ENCODE measurements at places on chromosomes 1 and 21. TPM values are rescaled to one million over a fixed set of nuclear protein-coding genes. Genes with fewer than 3 reads are reported as not detected.

DNA sequence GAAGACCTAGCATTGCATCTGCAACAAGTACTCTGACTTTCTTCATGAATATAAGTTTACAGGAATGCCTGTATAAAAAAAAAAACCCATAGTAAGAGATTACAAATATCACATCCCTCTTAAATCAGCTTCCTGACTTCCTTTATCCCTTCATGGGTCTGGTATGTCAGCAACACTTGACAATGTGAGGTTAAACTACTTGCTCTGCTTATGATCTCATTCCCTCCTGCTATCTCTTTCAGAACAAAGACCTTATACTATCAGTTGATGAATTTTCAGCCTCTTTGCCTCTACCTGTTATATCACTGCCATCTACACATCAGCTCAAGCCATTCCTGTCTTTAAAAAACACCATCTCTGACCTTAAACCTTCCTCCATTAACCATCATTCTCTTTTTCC lies 130.9 kb upstream of the SAMSN1 start:
- H3K4me1 ChIP-seq = peaks cover 14% of the 10 kb centered on the region
- no peaks in the 10 kb centered on the region for H3K36me3 ChIP-seq
- H3K4me3 ChIP-seq = no peak overlapping the region
- DNase-seq = no peak
- no peaks in the 10 kb centered on the region for H3K27me3 ChIP-seq

DNA sequence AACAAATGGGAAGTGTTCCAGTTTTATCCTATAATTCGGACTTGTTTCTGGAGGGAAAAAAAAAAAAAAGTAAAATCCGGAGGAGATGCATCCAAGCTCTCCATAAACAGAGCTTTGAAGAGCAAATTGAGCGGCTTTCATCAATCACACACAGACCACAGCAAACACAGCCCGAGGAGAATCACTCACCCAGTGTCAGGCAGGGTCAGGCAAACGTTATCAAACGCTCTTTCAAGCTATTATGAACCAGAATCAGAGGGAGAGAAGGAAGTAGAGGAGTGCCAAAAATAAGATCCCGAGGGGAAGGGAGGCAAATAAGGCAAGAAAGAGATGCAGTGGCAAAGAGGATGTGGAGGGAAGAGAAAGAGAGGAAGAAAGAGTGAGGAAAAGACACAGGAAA lies 188.3 kb upstream of the CAMK1G start:
- DNase-seq = no peak
- peaks cover 3% of the 10 kb centered on the region for H3K4me1 ChIP-seq
- peaks cover 5% of the 10 kb centered on the region for H3K27me3 ChIP-seq
- no peak overlapping the region for H3K27ac ChIP-seq

The C1orf94 gene
- total RNA-seq = not detected

DNA sequence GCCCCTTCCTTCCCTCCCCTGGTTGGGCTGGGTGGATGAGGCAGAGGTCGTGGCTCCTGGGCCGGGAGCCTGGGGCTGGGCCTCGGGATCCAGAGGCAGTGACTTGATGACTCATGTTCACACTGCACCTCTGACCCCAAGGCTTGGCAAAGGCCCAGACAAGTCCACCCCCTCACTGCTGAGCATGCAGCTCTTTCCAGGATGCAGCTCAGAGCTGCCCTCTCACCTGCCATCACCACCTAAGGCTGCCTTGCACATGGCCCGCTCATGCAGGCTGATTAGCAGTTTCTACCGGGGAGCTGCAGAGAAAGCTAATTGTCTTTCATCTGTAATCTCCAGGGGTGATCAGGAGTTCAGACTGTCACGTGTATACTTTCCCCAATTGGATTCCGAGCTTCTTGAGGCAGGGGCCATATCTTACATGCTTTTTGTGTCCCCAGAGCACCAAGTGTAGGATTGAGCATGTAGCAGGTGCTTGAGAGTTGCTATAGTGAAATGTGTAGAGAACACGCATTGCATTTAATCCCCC lies 62.1 kb downstream of the LRRN2 start:
- no peaks in the 10 kb centered on the region for H3K27me3 ChIP-seq
- no peak for DNase-seq
- no peak overlapping the region for H3K4me3 ChIP-seq
- no peaks in the 10 kb centered on the region for H3K4me1 ChIP-seq
- no peak overlapping the region for H3K27ac ChIP-seq

DNA sequence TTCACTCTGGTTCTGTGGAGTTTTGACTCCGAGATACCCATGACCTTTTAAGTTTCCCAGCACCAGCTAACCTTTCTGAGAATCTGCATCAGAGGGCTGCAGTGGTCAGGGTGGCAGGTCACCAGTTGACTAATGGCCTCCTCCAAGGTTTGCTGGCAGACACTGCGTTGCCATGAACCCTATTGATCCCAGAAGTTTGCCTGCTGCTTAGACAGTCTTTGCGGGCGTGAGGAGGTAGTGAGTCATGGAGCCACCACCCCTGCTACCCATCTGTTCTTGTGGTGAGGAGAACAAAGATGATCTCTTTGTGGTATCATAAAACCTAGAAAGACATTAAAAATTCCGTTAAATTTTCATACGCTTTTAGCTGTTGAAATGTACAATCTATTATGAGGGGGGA lies 180.4 kb downstream of the FGGY start:
- H3K4me1 ChIP-seq = no peaks in the 10 kb centered on the region
- H3K27ac ChIP-seq = no peak overlapping the region
- H3K4me3 ChIP-seq = no peak overlapping the region
- no peaks in the 10 kb centered on the region for H3K36me3 ChIP-seq
- no peak for DNase-seq
- H3K27me3 ChIP-seq = no peaks in the 10 kb centered on the region

The MNDA gene
- 84.3 TPM for total RNA-seq

The ABCG1 gene
- total RNA-seq = 74.9 TPM

DNA sequence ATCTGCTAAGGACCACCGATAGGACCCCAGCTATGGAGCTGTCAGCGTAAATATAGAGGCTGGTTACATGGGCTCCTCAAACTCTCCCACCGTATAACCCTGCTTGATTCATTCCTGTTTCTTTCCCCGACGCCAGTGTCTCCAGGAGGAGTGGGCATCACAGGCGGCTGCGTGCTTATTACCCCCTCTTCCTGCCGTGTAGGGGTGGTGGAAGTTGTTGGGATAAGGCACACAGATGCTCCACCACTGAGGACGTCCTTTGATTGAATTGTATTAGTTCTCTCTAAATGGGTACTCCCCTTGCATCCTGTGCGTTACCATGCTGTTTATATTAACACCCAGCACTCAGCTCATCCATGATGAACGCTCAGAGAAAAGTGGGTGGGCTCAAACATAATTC lies 104.6 kb downstream of the ZBTB18 start:
- H3K27me3 ChIP-seq = no peaks in the 10 kb centered on the region
- no peak overlapping the region for H3K4me3 ChIP-seq
- DNase-seq = no peak
- peaks cover 2% of the 10 kb centered on the region for H3K4me1 ChIP-seq
- no peak overlapping the region for H3K27ac ChIP-seq
- no peaks in the 10 kb centered on the region for H3K36me3 ChIP-seq

The RXFP4 gene
- not detected for total RNA-seq

GRCh38 chr21:32083197-32083596 lies 195.7 kb downstream of the MIS18A start:
- no peaks in the 10 kb centered on the region for H3K36me3 ChIP-seq
- no peak overlapping the region for H3K4me3 ChIP-seq

The SPATA1 gene
- 2.5 TPM for total RNA-seq

DNA sequence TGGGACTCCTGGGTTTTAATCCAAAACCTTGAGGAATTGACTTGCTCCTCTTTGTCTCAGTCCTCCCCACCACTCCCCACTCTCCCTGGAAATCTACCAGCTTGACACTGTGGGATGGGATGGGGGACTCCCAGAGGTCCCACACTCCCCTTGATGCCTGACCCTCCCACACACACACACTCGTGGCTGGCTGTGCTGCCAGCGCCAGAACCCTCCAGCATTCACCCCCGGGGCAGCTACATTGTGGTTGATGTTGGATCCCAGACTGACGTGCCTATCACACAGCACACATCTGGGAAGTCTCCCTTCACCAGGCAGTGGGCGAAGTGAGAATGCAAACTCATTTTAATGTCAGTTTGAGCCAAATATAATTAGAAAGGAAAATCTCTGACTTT lies 10.0 kb downstream of the KIRREL1 start:
- no peak overlapping the region for H3K4me3 ChIP-seq
- H3K4me1 ChIP-seq = peaks cover 56% of the 10 kb centered on the region
- H3K27ac ChIP-seq = no peak overlapping the region

GRCh38 chr1:169692756-169693460 lies 18.5 kb downstream of the SELL start:
- no peak overlapping the region for H3K27ac ChIP-seq
- H3K4me1 ChIP-seq = peaks cover 18% of the 10 kb centered on the region
- H3K36me3 ChIP-seq = no peaks in the 10 kb centered on the region
- H3K4me3 ChIP-seq = no peak overlapping the region
- H3K27me3 ChIP-seq = no peaks in the 10 kb centered on the region
- DNase-seq = no peak

The GPR3 gene
- total RNA-seq = 0.18 TPM

The GBP7 gene
- total RNA-seq = not detected

The GLIS1 gene
- total RNA-seq = not detected

DNA sequence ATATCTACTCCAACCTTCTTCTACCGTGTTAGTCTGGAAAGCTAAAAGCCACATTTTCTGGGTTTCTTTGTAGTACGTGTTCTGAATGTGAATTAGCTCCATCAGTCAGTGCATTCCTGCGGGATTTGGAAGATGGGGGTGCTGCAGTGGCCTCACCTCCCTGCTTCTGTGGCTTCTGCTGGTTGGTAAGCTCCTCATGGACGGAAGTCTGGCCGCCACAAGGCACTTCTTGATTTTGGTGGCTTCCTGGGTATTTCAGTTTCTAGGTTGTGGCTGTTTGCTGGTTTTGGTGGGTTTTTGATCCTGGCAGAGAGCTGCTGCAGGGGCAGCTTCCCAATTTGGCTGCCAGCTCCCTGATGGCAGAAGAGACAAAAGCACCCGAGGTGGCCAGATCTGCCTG lies 20.9 kb upstream of the TACSTD2 start:
- H3K4me3 ChIP-seq = no peak overlapping the region
- no peaks in the 10 kb centered on the region for H3K27me3 ChIP-seq
- H3K36me3 ChIP-seq = no peaks in the 10 kb centered on the region

- H3K27ac ChIP-seq = peak overlapping the region; percentile 98
- peaks cover 46% of the 10 kb centered on the region for H3K4me1 ChIP-seq
- H3K27me3 ChIP-seq = no peaks in the 10 kb centered on the region
- peak overlapping the region; percentile 96 for H3K4me3 ChIP-seq
- H3K36me3 ChIP-seq = peaks cover 8% of the 10 kb centered on the region
Measured at GRCh38 chr1:19250629-19251304, 557 bp downstream of the EMC1 start.

The ZYG11A gene
- total RNA-seq = not detected

The WNT4 gene
- total RNA-seq = 3.8 TPM

The CR1L gene
- total RNA-seq = 1.3 TPM

DNA sequence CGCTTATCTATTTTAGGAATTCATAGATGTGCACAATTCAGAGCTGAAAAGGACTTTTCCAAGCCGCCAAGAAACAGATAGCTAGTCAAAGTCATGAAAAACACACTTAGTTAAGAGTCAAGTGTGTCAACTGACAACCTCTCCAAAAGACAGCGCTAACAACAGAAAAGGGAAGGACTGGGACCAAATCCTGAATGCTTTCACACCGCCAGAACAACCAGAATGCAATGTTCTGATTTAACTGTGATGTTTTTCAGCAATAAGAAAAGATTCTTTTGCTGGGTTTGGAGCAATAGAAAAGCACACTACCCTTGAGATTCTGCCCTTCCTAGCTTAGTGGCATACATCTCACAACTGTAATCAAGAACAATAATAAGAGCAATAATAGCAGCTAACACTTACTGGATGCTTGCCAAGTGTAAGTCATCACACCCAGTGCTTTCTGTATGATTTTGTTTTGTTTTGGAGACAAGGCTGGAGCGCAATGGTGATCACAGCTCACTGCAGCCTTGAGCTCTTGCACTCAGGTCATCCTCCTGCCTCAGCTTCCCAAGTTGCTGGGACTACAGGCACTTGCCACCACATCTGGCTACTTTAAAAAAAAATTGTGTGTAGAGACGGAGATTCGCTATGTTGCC lies 33.9 kb upstream of the SDC3 start:
- H3K27me3 ChIP-seq = no peaks in the 10 kb centered on the region
- H3K4me1 ChIP-seq = no peaks in the 10 kb centered on the region
- H3K36me3 ChIP-seq = peaks cover 99% of the 10 kb centered on the region
- no peak for DNase-seq

GRCh38 chr1:27145934-27146354 lies 9.0 kb downstream of the SLC9A1 start:
- H3K4me1 ChIP-seq = peaks cover 80% of the 10 kb centered on the region
- H3K36me3 ChIP-seq = peaks cover 6% of the 10 kb centered on the region
- H3K27ac ChIP-seq = peak overlapping the region; percentile 56
- no peak overlapping the region for H3K4me3 ChIP-seq

DNA sequence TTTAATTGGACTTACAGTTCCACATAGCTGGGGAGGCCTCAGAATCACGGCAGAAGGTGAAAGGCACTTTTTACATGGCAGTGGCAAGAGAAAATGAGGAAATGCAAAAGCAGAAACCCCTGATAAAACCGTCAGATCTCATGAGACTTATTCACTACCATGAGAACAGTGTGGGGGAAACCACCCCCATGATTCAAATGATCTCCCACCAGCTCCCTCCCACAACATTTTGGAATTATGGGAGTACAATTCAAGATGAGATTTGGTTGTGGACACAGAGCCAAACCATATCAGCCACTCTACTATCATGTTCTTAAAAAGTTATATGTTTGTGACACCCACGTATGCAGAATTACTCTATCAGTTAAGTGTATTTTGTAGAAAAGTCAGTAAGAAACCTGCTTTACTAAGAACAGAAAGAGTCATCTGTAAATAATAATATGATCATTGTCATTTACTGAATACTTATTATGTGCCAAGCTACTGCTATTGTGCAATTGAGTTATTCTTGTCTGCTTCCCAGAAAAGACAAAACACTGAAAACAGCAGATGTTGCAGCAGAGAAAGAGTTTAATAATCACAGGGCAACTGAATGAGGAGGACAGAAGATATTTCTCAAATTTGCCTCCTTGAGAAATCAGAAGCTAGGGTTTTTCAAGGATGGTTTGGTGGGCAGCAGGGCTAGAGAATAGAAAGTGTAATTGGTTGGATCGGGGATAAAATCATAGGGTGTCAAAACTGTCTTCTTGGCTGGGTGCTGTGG lies 207.7 kb upstream of the FGGY start:
- no peaks in the 10 kb centered on the region for H3K4me1 ChIP-seq
- H3K27me3 ChIP-seq = no peaks in the 10 kb centered on the region
- H3K27ac ChIP-seq = no peak overlapping the region
- no peaks in the 10 kb centered on the region for H3K36me3 ChIP-seq
- no peak overlapping the region for H3K4me3 ChIP-seq

Data from lower lobe of right lung (tissue), 2 donors.